A549 treated with GW870086 at 1 μM for 4 hours (cell line): ENCODE measurements at places on chromosomes 11 and 22. TPM values are rescaled to one million over a fixed set of nuclear protein-coding genes. Genes with fewer than 3 reads are reported as not detected.

RPS13 gene
- total RNA-seq, result 1,590 to 2,158 TPM (median 1,640 TPM) in 5 replicates

RTN4R gene
- 8.0 to 12.4 TPM (median 11.6 TPM) in 5 replicates for total RNA-seq

FRMD8 gene
- total RNA-seq, result 47.9 to 66.2 TPM (median 63.6 TPM) in 5 replicates

OR5D14 gene
- not detected in 5 replicates for total RNA-seq

C22orf42 gene
- total RNA-seq, result not detected in 5 replicates

TEAD1 gene
- total RNA-seq, result 46.7 to 84.1 TPM (median 73.9 TPM) in 5 replicates

PKNOX2 gene
- 0.05 TPM in 1 of 5 replicates, not detected in the others for total RNA-seq

FGF4 gene
- total RNA-seq, result not detected in 5 replicates

FOXRED2 gene
- total RNA-seq, result 11.3 to 17.1 TPM (median 15.4 TPM) in 5 replicates

ARHGAP8 gene
- 0.96 to 1.9 TPM (median 1.3 TPM) in 5 replicates for total RNA-seq

MAPK8IP2 gene
- 2.9 to 3.9 TPM (median 3.7 TPM) in 5 replicates for total RNA-seq

CATSPERZ gene
- total RNA-seq, result 1.2 to 3.8 TPM (median 2.4 TPM) in 5 replicates

TH gene
- not detected in 5 replicates for total RNA-seq
